ENCODE measurements at places on chromosomes 2 and 18.

- DNase-seq, result no peak
Measured at GRCh38 chr2:138275881-138276280, 225.7 kb upstream of the SPOPL start.

- DNase-seq, result peak; percentile 70
Measured at GRCh38 chr2:15675456-15676195, 84.0 kb downstream of the DDX1 start.

- no peak for DNase-seq
Measured at GRCh38 chr2:176902454-176902853, 310.1 kb upstream of the HNRNPA3 start.

GRCh38 chr2:179562330-179562885, 297.8 kb upstream of the SESTD1 start:
- no peak for DNase-seq

DNA sequence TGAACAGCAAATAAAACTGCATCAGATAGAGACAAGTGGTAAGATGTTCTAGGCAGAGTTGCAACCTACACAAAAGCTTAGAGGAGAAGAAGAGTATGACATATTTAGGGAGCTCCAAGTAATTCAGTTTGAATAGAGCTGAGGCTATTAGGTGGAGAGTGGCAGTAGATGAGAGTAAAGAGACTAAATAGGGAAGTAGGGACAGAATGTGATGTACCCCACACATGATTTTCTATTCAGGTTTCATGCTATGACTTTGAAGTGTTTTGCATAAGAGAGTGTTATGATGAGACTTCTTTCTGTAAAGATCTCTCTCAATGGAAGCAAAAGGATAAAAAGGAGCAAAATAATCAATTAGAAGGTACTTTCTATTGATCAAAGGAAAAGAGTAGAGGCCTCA, 206.8 kb upstream of the ERBB4 start:
- DNase-seq, result no peak

- DNase-seq, result peak; percentile 82
Measured at GRCh38 chr2:119233326-119234020, 9.8 kb downstream of the STEAP3 start.

DNA sequence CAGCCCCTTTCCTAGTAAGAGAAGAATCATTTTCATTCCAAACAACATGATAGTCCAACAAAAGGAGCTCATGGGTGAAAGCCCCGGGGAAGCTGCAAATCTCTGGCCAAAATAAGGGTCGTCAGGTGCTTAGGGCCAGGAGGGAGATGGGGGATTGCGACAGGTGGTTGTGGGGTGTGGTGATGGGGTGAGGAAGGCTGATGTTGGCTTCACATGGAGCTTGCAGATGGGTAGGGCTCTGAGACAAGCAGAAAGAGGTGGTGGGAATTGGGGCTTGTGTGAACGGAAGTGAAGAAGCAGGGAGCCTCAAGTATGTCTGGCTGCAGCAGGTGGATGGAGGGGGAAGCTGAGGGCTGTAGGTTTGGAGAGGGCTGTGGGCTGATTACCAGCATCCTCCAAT, 126.1 kb downstream of the CLIP4 start:
- DNase-seq, result no peak

DNA sequence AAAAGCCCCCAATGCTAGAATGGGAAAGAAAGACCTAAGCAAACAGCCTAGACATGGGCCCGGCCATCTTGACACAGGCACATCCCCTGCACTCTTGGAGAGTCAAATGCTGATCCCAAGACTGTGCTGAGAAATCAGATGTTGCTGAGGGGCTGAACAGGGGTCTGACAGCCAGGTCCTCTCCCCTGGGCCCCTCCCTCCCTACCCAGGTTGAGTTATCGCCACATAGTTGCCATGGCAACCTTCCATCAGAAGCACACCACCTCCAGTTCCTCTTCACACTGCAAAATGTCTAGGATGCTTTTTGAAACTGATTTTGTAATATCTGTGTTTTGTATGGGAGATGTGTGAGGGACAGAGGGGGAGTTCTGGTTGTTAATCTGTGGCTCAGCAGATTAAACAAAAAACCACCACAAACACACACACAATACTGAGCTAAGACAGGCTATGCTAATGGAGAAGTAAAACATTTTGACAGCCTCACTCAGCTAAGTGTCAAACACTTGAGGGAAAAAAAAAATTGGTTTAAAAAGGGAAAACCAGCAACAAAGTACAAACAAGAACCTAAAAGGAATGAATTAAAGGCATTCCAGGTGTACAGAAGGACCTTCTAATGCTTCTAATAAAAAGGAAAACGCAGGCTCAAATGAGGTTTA, 88.2 kb downstream of the TMEM163 start:
- DNase-seq, result no peak

DNA sequence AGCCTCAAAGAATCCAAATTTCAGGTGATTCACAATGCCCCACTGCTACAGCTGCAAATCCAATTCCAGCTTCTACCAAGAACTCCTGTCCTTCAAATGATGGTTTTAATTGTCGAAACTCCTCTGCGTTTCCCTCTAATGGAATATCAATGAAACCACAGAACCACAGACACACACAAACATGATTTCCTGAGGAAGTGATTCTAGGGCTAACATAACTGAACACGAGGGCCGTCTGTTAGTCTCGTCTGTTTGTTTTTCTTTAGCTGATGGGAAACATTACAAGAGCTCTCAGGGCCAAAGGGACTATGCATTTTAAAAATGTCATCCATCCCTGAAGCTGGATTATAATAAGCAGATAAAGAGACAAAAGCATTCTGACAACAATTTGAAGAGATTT, 59.4 kb downstream of the RNF152 start:
- DNase-seq, result peak; percentile 27

GRCh38 chr2:25479761-25480160, 138.0 kb upstream of the DNMT3A start:
- no peak for DNase-seq

GRCh38 chr2:151475071-151475470, 65.4 kb downstream of the RIF1 start:
- no peak for DNase-seq

GRCh38 chr2:174738841-174739240, 25.4 kb downstream of the CHRNA1 start:
- no peak for DNase-seq

DNA sequence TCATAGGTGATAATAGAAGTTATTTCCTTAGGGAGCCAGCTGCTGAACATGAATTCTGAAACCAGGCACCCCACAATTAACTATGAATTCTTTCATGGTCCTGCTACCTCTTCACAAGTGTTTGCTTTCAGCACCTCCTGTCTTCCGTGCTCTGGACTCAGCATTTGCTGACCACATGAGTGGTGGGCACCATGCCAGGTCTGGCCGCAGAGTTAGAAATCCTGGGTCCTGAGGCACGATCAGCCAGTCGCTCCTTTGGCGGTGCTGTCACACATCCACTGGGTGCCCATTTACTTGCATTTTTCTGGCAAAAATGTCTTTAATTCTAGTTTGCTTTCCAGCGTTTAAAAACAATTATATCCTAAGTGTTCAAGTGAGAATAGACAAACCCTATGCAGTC, 196.4 kb upstream of the PXDN start:
- DNase-seq, result no peak

- no peak for DNase-seq
Measured at GRCh38 chr2:102782933-102783332, 21.1 kb downstream of the TMEM182 start.

DNA sequence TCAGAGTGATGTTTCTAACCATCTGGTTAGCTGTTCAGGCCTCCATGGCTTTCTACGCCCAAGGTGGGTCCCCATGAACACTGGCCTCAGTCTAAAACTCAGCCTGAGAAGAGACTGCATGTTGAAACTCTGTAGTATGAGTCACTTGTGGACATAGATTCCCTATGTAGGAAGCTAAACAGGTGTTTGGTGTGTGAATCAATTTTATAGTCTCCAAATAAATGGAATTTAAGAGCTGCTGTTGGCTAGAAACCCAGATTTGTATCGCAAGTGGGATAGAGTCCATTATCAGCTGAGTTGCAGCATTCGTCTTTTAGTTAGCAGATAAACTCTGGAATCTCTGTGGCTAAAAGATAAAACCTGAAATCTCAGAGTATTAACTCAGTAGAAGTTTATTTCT, 131.4 kb downstream of the KCNS3 start:
- DNase-seq, result peak; percentile 33

GRCh38 chr2:42084231-42084671, 36.4 kb downstream of the PKDCC start:
- peak; percentile 95 for DNase-seq

- DNase-seq, result peak; percentile 69
Measured at GRCh38 chr18:23528580-23529472, 25.5 kb downstream of the RMC1 start.

Measured in amniotic epithelial cell (primary cell).